Uterine smooth muscle cell (primary cell): ENCODE measurements at places on chromosomes 7 and 10. TPM values are rescaled to one million over a fixed set of nuclear protein-coding genes. Genes with fewer than 3 reads are reported as not detected.

The FHIP2A gene
- 22.9 and 27.7 TPM in 2 replicates for total RNA-seq

The CISD1 gene
- 20.6 and 25.7 TPM in 2 replicates for total RNA-seq

The CALML3 gene
- total RNA-seq, result not detected in 2 replicates

The IDI2 gene
- total RNA-seq, result not detected in 2 replicates

The PLAU gene
- 81.5 and 153 TPM in 2 replicates for total RNA-seq

The TMEM270 gene
- total RNA-seq, result not detected in 2 replicates

The LRRC61 gene
- total RNA-seq, result 1.9 and 2.2 TPM in 2 replicates

The COL28A1 gene
- total RNA-seq, result 0.55 and 0.87 TPM in 2 replicates

The CASTOR2 gene
- total RNA-seq, result 7.2 and 9.5 TPM in 2 replicates

The COL26A1 gene
- not detected in 2 replicates for total RNA-seq

The OGDH gene
- total RNA-seq, result 74.5 and 81.0 TPM in 2 replicates

The OR6V1 gene
- not detected in 2 replicates for total RNA-seq

The C10orf143 gene
- 0.44 and 0.75 TPM in 2 replicates for total RNA-seq

The TWIST1 gene
- 41.5 and 51.1 TPM in 2 replicates for total RNA-seq

The AOAH gene
- total RNA-seq, result not detected in 2 replicates

The CYP2W1 gene
- total RNA-seq, result not detected in 2 replicates

The SDK1 gene
- 10.1 and 11.6 TPM in 2 replicates for total RNA-seq

The STRIP2 gene
- total RNA-seq, result 8.7 and 14.8 TPM in 2 replicates
